ENCODE measurements at places on chromosomes 5 and 9.

GRCh38 chr9:117725426-117725887, 21.3 kb downstream of the TLR4 start:
- DNase-seq: no peak
- no peaks in the 10 kb centered on the region for H3K36me3 ChIP-seq
- peaks cover 6% of the 10 kb centered on the region for H3K4me1 ChIP-seq
- H3K4me3 ChIP-seq: no peak overlapping the region
- no peaks in the 10 kb centered on the region for H3K27me3 ChIP-seq

DNA sequence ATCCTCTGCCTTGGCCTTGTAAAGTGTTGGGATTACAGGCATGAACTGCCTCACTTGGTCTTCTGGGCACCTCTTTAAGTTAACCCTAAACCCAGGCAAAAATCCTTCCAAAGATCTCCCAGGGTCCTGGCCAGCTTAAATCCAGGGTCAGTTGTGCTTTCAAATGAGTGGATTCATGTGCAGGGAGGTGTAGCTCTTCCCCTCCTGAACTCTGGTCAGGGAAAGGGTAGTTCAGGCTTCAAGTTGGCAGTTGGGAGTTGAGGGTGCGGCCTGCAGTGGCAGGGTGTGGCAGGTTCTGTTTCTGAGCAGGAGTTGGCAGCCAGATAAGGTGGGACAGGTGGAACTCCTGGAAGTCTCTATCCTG, 3.6 kb downstream of the HNRNPAB start:
- peaks cover 5% of the 10 kb centered on the region for H3K4me1 ChIP-seq
- H3K4me3 ChIP-seq: no peak overlapping the region
- no peak for DNase-seq
- no peak overlapping the region for H3K27ac ChIP-seq
- H3K36me3 ChIP-seq: peaks cover 50% of the 10 kb centered on the region

GRCh38 chr9:111056538-111056937, 18.3 kb upstream of the LPAR1 start:
- no peaks in the 10 kb centered on the region for H3K27me3 ChIP-seq
- no peak overlapping the region for H3K4me3 ChIP-seq
- H3K4me1 ChIP-seq: no peaks in the 10 kb centered on the region
- H3K36me3 ChIP-seq: no peaks in the 10 kb centered on the region

GRCh38 chr5:111463311-111463710, 49.0 kb downstream of the STARD4 start:
- DNase-seq: peak; percentile 8
- H3K27ac ChIP-seq: no peak overlapping the region
- no peaks in the 10 kb centered on the region for H3K36me3 ChIP-seq
- H3K4me1 ChIP-seq: no peaks in the 10 kb centered on the region

GRCh38 chr5:69415584-69415958, 655 bp downstream of the MARVELD2 start:
- DNase-seq: peak; percentile 53
- H3K4me3 ChIP-seq: peak overlapping the region; percentile 89
- peaks cover 6% of the 10 kb centered on the region for H3K36me3 ChIP-seq
- H3K4me1 ChIP-seq: peaks cover 2% of the 10 kb centered on the region

DNA sequence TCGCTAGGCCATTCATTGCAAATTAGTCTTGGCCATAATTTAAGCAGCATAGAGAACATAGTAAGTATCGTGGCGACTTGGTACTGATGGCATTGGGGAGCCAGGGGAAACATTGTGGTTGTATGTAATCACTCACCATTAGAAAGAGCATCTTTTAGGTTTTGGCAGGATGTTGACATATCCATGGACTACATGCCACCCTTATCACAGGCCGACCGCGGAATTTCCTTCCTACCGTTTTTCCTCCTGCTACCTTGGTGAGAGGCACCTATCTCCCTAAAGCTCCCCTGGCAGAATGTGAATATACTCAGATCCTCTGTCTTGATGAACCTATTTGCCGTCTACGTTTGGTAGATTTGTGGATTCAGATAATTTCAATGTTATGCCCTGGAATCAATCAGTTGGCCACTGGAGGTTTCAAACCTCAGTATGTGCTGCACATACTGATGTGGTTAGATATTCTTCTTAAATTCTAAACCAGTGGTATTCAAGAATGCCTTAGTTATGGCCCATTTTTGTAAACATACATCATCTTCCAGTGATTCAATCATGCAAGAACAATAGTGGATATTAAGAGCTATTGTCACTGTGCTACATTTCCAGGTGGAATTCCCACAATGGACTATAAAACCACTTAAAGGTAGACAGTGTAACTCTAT, 271.0 kb upstream of the HAPLN1 start:
- no peak for DNase-seq
- no peaks in the 10 kb centered on the region for H3K36me3 ChIP-seq
- no peaks in the 10 kb centered on the region for H3K27me3 ChIP-seq
- no peak overlapping the region for H3K4me3 ChIP-seq
- no peak overlapping the region for H3K27ac ChIP-seq

DNA sequence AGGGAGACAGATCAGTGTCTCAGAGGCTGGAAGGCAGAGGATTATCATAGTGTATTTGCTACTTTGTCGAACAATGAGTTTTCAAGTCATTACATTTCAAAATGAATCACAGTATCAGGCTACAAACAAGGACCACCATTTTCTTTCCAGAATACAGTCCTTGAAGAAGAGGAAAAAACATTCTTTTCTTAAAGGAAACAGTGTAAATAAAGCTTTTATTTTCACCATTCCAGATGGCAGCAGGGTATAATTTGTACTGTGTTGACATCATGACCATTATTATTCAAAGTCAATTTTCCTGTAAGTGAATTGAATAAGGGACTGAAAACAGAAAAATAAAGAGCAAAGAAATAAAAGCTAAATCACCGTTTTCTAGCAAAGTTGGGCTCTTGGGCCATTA, 737.3 kb upstream of the DMAC1 start:
- no peaks in the 10 kb centered on the region for H3K4me1 ChIP-seq
- no peaks in the 10 kb centered on the region for H3K36me3 ChIP-seq
- H3K4me3 ChIP-seq: no peak overlapping the region
- no peak overlapping the region for H3K27ac ChIP-seq
- DNase-seq: no peak

DNA sequence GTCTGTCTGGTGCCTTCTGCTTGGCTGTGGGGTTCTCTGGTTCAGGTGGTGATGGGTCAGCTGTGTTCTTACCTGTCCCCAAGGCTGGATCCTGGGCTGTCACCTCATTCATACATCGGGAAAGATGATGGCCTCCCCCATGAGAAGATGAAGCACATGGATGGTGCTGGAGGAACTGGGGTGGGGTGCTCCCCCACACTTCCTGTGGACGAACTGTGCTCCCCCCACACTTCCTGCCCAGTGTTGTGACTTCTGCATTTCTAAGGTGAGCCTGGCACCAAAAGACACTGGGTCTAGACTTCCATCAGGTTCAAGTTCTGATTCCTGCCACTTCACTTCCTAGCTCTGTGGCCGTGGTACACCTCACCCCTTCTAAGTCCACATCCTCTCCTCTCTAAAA, 4.3 kb upstream of the SURF6 start:
- H3K27ac ChIP-seq: no peak overlapping the region
- H3K4me1 ChIP-seq: no peaks in the 10 kb centered on the region
- H3K36me3 ChIP-seq: peaks cover 12% of the 10 kb centered on the region
- H3K27me3 ChIP-seq: no peaks in the 10 kb centered on the region

DNA sequence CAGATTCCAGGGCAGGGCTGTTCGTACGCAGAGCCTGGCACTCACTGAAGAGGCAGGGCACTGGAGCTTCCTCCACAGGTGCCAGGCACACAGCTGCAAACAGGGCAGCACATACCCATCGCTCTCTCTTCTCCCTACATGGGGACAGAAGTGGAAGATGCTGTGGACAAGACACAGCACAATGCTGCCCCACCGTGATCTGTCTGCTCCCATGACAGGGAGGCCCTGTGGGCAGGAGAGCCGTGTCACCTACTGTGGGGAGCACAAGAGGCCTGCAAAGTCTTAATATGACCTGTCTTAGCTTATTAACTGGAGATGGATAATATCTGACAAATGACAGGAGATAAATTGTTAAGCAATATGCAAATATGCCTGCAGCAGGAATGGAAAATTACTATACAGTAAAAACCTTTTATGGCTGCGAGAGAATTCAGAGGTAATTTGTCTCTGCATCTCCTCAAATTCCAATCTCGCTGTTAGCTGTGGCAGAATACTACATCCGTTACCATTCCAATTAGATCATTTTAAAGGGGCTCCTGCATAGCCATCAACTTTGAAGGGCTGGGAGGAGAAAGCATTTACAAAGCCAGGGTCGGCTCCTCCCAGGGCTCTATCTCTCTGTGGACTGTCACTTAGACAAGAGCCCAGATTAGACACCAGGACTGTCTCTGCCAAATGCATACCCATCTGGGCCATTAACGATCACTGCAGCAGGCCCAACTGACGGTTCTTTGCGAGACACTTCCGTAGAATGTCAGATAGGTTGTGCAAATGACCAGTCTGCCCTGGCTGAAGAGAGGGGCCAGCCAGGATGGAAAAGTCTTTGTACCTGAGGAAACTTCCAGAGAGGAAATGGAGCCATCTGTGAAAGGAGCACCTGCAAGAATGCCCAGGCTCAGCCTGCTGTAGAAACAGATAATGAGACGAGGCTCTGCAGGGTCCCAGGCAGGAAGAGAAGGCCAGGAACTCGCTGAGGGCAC, 90.7 kb upstream of the FSTL4 start:
- no peaks in the 10 kb centered on the region for H3K36me3 ChIP-seq
- no peaks in the 10 kb centered on the region for H3K27me3 ChIP-seq
- no peak for DNase-seq
- no peak overlapping the region for H3K27ac ChIP-seq

GRCh38 chr9:123642291-123643278, 286.6 kb downstream of the CRB2 start:
- H3K36me3 ChIP-seq: no peaks in the 10 kb centered on the region
- no peak for DNase-seq
- H3K4me3 ChIP-seq: no peak overlapping the region
- H3K27ac ChIP-seq: peak overlapping the region; percentile 4
- no peaks in the 10 kb centered on the region for H3K27me3 ChIP-seq

DNA sequence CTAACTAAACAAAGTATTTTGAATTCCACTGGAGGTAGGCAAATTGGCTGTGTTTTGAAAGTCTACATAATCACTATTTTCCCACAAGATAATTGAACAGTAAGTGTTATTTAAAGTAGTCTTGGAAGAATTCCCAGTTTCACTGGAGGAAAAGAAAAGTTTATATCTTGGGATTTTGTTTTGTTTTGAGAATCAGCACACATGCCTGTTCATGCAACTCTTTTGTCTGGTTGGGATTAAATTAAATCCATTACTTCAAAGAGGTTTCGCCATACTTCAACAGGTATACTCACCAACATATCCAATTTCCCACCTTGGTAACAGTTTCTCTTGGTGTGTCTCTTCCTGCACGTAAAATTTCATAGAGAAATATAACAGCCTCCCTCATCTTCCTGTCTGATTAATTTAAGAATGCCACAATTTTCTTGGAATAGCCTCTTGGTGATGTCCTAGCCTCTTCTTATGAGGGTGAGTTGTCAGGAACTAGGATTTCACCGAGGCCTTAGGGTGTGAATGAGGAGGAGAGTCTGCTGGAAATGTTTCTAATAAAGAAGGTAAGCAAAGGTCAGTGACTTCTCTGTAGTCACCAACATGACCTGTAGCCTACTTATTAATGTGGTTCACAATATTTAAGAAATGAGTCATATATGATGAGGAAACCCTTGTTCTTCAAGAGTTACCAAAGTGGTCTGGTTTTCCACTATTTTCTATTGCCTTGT, 48.1 kb downstream of the ITGA2 start:
- no peaks in the 10 kb centered on the region for H3K27me3 ChIP-seq
- DNase-seq: no peak
- no peak overlapping the region for H3K27ac ChIP-seq
- H3K36me3 ChIP-seq: no peaks in the 10 kb centered on the region

DNA sequence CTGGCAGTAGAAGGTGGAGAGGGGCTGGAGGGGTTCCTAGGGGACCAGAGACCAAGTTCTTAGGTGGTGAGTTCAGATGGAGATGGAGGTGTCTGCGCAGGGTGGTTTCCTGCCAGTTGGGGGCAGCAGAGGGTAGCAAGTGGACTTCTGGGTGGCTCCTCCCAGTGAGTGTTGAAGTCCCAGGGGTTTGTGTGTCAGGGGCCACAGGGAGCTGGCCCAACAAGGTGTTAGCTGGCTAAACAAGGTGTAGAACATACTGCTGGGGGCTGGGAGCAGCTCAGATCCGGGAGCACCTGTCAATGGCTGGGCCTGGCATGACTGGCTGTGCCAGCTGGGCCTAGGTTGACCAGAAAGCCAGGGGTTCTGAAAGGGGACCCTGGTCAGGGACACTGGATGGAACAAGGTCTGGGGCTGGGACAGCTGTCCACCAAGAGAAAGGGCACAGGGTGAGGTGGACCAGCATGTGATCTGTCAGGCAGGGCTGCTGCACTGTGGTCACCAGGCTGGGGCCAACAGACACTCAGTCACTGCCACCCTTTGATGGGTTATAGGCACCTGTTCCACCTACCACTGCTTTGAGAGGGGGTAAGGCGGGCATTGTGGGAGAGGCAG, 35.6 kb downstream of the DAB2IP start:
- H3K4me1 ChIP-seq: peaks cover 2% of the 10 kb centered on the region
- H3K27me3 ChIP-seq: no peaks in the 10 kb centered on the region
- no peak overlapping the region for H3K4me3 ChIP-seq
- peak; percentile 85 for DNase-seq
- no peaks in the 10 kb centered on the region for H3K36me3 ChIP-seq
- no peak overlapping the region for H3K27ac ChIP-seq

DNA sequence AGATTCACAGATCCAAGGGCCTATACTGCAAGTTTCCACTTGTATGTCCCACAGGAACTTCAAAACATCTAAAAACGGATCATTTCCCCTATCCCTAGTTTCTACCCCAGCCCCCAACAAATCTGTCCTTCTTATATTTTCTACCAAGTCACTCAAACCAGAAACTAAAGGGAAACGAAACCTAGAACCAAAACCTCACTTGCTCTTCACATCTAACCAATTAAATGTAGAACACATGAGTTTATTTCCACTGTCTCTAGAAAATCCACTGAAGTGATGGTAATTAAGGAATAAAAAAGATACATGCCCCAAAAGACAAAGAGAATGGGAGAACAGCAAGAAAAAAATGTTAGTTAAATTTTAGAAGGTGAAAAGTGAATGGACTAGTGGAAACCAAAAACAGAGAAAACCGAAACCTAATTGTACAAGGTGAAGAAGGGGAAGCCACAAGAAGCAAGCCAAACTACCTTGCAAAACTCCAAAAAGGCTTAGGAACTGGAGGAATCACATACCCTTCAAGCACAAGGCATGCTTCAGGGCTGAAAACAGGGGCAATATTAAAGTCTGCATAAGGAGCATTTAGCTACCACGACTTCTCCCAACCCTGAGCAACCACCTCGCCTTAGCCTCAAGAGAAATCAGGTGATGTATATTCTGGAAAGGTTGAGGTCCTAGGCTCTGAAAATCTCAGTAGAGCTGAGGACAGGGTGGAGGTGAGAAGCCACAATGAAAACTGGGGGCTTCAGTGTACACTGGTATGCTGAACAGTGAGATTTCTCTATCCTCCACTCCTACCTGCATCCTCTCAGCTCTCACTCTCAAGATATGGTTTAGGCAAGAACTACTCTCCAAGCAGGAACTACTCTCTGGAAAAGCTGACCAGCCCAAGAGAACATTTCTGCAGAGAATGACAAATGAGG, 11.1 kb downstream of the SMU1 start:
- H3K4me3 ChIP-seq: no peak overlapping the region
- H3K36me3 ChIP-seq: peaks cover 8% of the 10 kb centered on the region
- H3K27me3 ChIP-seq: no peaks in the 10 kb centered on the region
- no peak overlapping the region for H3K27ac ChIP-seq
- DNase-seq: no peak
